ENCODE measurements at places on chromosomes 4 and X.

DNA sequence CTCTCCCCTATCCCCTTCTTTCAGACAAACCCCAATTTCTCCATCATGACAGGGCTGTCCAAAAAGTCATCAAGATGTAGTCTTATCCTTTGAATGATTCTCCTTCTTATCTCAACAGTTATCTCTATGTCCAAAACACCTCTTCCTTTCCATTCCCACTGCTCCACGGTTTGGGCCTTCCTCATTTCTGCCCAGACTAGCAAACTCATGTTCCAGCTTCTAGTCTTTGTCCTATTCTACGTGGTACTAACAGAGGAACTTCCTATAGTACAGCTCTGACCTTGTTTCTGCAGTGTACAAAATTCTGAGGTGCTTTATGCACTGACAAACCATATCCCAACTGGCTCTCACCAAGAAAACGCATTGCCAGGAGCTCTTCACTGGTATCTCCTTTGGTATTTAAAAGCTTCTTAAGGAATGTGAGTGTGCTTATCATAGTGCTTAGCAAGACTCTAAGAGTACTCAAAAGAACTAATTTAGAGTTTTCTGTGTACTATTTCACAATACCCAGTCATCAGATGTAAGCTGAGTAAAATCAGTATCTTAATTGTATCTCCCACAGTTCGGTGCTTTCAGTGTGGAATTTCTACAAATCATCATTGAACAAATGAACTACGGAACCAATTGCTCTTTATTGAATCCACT, 65.5 kb downstream of the MAML3 start:
- no peak for DNase-seq

GRCh38 chr4:2241003-2241402, 918 bp downstream of the HAUS3 start:
- no peak for DNase-seq

- no peak for DNase-seq
These were observed 235.0 kb downstream of the PALLD start for GRCh38 chr4:168731706-168732414.

GRCh38 chrX:37350034-37350365, 836 bp downstream of the PRRG1 start:
- DNase-seq = no peak

DNA sequence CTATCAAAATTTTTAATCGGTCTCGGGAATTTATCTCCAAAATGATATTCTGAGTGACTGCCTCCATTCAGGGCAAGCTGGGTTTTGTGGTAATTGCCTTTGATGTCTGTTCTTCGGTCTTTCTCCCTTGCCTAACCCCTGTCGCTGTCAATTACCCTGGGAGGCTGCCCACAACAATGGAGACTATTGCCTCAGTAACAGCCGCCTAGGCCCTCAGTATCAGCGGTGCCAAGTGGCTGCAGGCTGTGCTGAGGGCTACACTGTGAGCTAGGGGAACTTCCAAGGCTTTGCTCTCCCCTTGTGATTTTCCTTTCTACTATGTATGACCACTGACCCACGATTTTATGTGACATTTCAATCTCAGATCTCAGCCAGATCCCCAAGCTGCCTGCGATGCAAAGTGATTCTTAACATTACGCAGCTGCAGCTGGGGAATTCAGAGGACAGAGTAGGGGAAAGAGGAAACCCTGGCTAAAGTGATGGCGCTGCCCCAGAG, 36.3 kb upstream of the REST start:
- DNase-seq = no peak

- DNase-seq = no peak
These were observed 30.2 kb upstream of the TSPAN5 start for GRCh38 chr4:98688411-98689290.

DNA sequence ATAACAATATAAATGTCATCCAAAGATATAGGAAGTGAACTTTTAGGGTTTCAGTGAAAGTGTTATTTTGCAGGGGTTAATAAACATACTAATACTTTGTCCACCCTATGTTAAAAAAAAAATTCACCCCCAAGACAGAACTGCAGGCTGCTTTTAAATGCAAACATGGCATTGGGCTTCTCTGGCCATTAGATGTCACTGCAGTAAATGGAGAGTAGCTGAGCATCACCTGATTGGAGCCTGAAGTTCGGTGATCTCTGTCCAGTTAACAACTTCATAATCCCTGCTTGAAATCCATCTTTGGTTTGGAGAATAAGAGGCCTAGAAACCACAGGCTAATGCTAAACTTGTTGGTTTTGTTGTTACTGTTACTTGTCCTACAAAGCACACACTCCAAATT, 18.7 kb downstream of the SLC25A43 start:
- no peak for DNase-seq

GRCh38 chr4:3321295-3321889, 28.6 kb downstream of the RGS12 start:
- DNase-seq = no peak

- peak; percentile 86 for DNase-seq
These were observed at the start of gene DKC1 for GRCh38 chrX:154762537-154763296. DKC1 (plus strand) TSS chrX:154762864; CDS start chrX:154762966, 102 bp downstream.

DNA sequence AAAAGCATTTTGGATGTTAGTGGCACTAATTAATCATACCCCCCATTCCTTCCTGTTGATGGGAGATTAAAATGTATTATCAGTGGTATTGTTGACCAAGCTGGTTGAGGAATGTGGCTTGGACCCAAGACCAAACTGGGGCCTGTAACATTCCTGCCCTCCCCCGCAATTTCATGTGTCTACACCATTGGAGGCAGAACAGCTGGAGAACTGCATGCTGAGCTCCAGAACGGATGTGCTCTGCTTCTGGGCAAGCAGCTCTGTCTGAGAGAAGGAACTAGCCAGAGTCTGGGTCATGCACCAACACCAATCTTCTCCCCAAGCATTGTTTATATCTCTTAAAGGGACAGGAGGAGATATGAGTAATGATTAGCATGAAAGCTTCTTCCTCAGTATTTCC, 185.5 kb downstream of the CEP135 start:
- DNase-seq = no peak

GRCh38 chrX:101484135-101484534, 1.1 kb upstream of the ARMCX4 start:
- DNase-seq = no peak

DNA sequence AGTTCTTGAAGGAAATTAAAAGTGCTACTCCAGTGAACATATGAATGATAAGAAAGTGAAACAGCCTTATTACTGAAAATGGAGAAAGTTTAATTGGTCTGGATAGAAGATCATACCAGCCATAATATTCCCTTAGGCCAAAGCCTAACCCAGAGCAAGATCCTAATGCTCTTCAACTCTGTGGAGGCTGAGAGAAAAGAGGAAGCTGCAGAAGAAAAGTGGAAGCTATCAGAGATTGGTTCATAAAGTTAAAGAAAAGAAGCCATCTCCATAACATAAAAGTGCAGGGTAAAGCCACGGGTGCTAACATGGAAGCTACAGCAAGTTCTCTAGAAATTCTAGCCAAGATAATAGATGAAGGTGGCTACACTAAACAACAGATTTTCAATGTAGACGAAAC, 85.5 kb upstream of the ATOH1 start:
- no peak for DNase-seq

GRCh38 chr4:75904076-75904475, 1.8 kb upstream of the PPEF2 start:
- no peak for DNase-seq

DNA sequence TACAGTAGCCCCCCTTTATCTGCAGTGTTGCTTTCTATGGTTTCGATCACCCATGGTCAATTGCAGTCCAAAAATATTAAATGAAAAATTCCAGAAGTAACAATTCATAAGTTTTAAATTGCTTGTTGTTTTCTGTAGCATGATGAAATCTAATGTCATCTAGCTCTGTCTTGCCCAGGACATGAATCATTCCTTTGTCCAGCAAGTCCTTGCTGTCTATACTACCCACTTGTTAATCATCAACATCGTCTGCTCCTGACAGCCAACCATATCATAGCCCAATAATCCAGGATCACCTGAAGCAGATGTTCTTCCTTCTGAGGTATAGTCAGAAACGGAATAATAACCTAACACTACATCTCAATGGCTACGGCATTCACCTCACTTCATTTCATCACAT, 79.8 kb downstream of the ADAMTS3 start:
- DNase-seq = no peak

GRCh38 chrX:68746988-68747387, 81.8 kb upstream of the EFNB1 start:
- no peak for DNase-seq

DNA sequence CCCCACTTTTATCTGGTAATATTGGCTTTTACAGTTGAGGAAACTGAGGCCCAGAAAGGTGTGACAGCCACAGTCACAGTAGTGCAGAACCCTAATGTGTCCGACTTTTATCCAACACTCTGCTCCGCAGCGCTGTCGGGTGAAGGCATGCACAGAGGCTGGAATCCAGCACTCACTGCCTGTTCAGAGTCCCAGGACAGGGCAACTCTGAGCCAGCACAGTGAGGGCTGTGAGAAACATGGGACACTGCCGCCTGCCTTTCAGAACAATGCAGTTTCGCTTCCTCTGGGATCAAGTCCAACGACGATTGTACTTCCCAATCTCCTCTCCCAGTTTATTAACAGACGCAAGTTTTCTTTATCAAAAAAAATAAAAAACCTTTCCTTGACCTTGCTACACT, 41.9 kb upstream of the PDGFRA start:
- no peak for DNase-seq

DNA sequence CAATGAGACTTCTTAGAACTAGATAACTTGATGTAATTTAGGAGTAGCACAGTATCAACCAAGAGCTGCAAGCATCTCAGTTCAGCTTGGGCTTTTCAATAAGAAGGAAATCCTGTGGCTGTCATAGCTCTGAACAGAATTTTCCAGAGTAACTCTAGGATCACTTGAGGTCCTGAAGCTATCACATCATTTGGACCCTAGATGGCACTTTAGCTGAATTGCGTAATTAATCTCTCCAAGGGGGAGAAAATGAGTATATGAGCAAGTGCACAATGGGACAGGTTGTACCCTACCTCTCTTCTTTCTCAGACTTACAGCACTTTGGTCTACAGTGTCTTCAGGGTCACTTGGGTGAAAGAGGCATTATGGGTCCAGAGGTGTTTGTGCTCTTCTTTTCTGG, 45.2 kb downstream of the SLC4A4 start:
- DNase-seq = no peak

DNA sequence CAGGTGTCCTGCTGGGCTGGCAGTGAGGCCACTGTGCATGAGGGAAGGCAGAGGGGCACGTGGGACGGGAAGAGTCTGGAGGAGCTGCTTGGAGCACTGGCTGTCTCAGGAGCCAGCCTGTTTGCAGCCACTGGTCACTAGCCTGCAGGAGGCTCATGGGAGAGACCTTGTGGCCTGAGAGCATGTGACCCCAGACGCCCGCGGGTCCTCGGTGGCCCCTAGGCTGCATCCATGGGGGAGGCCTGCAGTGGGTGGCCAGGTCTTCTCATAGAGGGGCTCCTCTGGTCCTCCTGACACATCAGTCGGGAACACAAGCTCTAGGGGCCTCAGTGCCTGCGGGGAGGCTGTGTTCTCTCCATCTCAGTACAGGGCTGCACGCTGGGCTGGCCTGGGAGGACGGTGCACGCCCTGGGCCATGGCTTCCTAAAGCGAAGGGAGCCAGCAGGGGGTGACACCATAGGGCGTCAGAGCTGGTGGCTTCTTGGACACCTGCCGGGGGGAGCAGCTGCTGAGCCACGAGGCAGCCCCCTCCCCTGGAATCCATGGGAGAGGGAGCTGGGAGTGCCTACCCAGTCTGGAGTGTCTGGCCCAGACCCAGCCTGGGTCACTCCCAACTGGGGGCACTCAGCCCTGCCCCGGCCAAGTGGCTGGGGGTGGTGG, 12.3 kb downstream of the NAT8L start:
- no peak for DNase-seq

GRCh38 chrX:37380256-37380655, 31.1 kb downstream of the PRRG1 start:
- no peak for DNase-seq

GRCh38 chr4:105933083-105933482, 37.8 kb downstream of the NPNT start:
- no peak for DNase-seq

DNA sequence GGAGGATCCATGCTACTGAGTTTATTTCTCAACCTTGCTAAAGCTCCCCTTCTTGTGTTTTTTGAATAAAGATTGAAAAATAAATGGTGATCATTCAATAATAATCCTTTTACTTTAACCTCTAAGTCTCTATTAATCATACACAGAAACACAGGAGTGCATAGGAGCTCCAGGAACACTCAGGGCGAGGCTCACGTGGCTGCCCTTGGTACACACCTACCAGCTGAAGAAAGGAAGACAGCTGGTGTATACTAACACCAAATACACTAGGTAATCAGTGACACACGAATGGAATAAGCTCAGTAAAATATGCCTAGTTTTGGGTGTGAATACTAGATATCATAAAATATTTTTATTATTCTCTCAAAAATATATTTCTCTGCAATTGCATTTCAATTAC, 26.2 kb downstream of the CCDC149 start:
- no peak for DNase-seq

DNA sequence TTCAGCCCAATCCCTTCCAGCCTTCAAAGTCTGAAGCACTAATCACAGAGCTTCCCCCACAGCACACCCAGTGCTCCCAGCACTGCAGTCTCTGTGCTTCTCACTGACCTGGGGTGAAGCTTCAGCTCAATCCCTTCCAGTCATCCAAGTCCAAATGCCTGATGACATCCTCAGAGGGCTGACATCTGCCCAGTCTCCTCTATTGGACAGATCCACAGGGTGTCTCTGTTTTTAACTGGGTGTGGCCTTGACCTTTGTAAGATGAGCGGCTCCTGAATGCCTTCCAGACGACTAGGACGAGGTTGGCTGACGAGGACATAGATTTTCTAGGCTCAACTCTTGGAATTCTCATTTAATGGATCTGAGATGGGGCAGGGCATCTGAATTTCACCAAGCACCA, 7.6 kb upstream of the SLC2A9 start:
- no peak for DNase-seq

GRCh38 chr4:52201715-52202114, 150.6 kb downstream of the SPATA18 start:
- DNase-seq = no peak

GRCh38 chr4:18033111-18034085, 11.8 kb upstream of the LCORL start:
- DNase-seq = no peak

DNA sequence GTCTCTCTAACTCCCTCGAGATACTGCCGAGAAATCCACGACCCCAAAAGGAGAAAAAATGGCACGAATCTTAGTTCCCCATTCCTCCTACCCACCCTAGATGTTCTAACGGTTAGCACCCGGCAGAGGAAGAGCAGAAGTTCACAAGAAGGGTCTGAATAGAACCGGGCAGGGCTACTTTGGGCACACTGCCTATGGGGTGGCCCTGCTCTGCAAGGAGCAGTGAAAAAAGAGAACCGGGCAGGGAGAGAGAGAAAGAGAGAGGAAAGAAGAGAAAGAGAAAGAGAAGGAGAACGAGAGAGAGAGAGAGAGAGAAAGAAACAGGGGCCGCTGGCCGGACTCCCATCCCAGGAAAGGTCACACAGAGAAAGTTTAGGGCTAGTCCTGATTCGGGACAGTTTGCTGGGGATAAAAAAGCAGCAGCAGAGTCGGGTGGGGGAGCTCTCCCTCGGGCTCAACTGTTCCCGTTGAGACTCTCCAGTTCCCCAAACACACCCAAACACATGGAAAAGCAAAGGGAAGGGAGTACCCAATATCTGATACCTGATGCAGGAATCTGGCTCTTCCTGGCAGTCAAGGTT, 468 bp downstream of the GLA start:
- no peak for DNase-seq

- no peak for DNase-seq
These were observed 5.1 kb downstream of the CTSO start for GRCh38 chr4:155948541-155948940.

Data from hippocampal formation (tissue), 2 donors.